ENCODE measurements at places on chromosomes 11 and 22.

- DNase-seq = no peak
Measured at GRCh38 chr22:27388090-27388600, 413.4 kb downstream of the MN1 start.

DNA sequence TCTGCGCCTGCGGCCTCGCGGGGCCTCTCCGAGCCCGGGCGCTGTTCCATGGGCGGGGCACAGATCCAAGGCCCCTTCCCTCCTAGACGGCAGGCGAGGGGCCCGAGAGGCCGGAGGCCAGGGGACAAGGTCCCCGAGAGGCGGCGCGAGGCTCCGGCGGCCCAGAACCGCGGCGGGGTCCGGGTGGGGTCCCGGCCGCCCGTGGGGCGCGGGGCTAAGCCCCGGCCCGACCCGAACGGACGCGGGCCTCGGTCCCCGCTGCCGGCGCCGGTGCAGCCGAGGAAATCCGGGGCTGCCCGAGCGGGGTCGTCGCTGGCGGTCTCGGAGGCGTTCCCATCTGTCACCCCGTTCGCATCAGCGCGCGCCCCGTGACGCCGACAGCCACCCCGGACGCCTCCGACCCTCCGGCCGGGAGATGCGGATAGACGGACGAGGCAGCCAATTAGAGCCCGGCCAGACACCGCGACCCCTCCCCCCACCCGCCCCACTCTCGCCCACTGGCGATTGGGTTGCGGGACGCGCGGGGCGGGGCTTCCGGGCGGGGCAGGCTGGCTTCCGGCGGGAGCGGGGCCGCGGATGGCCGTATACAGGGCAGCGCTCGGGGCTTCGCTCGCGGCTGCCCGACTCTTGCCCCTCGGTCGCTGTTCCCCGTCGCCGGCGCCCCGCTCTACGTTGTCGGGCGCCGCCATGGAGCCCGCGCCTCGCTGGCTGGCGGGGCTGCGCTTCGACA is at the start of gene SELENOO:
Gene SELENOO, plus strand, starts transcription at position 551 of the 730 bp plus-strand sequence. Its CDS starts 26 bp downstream, at position 577.
- peak; percentile 67 for DNase-seq

GRCh38 chr22:29458551-29458950 is 20.2 kb downstream of the RFPL1 start:
- DNase-seq = no peak

DNA sequence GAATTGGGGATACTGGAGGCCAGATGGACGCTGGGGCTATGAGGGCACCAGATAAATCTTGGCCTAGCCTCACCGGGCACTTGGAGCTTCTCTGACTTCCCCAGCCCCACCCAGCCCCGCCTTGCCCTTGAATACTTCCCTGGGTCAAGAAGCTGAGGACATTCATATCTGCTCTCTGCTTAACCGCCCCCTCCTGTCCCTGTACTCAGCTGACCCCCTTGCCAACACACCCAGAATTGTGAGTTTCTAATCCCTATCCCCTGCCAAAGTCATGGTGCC is 22.0 kb downstream of the FADS3 start:
- DNase-seq = no peak

- DNase-seq = no peak
Measured at GRCh38 chr22:47692811-47693210, 930.4 kb downstream of the TBC1D22A start.

DNA sequence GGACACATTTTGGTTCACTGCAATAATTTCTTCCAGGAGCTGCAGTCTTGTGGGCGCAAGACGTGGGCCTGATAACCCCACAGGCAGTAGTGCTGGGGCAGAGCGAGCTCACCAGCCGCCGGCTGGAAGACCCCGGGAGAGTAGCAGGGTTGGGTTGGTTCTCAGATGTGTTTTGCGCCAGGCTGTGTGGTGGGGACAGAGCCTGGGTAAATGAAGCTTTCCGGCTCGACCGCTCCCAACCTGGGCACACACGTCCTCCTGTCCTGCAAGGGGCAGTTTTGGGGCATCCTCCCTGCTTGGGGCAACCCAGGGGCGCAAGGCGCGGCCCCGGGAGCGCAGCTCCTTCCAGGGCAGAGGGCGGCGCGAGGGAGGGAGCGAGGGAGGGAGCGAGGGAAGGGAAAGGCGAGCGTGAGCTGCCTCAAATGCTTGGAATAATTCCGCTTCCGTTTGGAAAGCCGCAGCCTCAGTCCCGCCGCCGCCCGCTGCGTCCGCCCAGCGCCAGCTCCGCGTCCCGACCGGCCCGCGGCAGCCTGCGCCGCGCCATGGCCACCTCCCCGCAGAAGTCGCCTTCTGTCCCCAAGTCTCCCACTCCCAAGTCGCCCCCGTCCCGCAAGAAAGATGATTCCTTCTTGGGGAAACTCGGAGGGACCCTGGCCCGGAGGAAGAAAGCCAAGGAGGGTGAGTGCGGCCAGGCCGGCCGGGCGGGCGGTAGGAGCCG is at the start of gene PARVA:
Gene PARVA, plus strand, starts transcription at position 466 of the 718 bp plus-strand sequence. Its CDS starts 77 bp downstream, at position 543.
- no peak for DNase-seq

DNA sequence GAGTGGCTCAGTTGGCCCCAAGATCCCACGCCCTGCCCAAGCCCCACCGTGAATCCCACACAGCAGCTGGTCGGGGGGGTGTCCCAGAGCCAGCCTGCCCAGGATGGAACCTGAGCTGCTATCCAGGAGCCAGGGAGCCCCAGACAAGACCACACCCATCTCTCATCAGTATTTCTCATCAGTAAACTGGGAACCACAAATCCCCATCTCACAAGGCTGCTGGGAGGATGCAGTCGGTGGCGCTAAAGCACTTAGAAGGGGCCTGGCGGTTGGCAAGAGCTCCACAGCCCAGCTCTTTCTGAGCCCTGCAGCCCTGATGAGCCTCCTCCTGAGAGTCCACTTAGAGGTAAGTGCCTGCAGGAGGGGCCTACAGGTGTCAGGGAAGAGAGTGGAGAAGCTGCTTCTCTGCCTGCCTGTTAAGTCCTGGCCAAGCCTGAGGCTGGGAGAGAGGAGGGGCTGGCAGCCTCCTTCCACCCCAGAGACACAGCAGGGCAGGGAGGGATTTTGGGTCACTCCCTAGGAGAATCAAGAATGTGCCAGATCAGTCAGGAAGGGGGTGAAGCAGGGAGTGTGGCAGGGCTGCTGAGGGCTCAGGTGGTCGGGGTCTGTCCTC is 6.1 kb downstream of the FADS3 start:
- no peak for DNase-seq
